ENCODE measurements at places on chromosomes 6 and 20. TPM values are rescaled to one million over a fixed set of nuclear protein-coding genes. Genes with fewer than 3 reads are reported as not detected.

Gene PTK7
- 56.3 TPM for total RNA-seq

Gene IL17A
- total RNA-seq, result not detected

Gene ZC3H12D
- not detected for total RNA-seq

Gene GINS1
- 21.1 TPM for total RNA-seq

DNA sequence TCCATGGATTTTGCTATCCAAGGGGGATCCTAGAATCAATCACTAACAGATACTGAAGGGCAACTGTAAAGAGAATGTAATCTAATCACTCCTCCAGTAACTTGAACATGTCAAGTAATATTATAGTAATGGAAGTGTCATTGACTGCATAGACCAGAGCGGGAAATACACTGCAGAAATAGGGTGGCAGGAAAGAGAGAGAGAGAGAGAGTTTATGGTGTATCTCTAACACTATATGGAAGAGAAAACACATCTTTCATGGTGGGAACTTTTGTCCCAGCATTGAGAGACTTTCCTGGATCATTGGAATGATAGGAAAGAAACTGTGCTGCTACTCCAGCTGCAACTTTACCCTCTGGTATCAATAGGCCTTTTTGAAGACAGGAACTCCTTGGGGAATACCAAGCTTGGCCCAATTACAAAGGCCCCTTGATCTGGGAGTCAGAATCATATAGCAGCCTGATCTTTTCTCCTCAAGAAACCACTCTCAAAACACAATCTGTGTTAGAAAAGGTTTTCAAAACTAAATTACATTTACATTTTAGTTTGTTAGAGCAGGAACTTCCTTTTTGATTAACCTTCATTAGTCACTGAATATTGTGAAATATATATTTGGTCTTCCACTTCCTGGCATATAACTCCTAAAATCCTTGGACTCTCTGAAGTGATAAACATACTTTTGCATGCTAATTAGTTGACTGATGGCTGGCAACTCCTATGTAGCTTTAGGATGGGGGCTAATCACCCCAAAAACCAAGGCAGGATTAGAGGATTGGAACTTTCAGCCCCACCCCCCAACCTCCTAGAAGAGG lies 29.5 kb upstream of the RNGTT start:
- DNase-seq, result no peak

GRCh38 chr20:63272105-63273058 lies at the start of gene ARFGAP1:
ARFGAP1 (plus strand) TSS chr20:63272813; CDS start chr20:63275581, 2,768 bp downstream.
- peak; percentile 92 for DNase-seq

- DNase-seq, result no peak
Measured at GRCh38 chr20:39799366-39799965, 837.3 kb downstream of the DHX35 start.

Data from HT-29 (cell line).